Activated CD4-positive, alpha-beta T cell treated with anti-CD3 and anti-CD28 coated beads, Interleukin-2, amount 50 U/mL, for 24 hours (primary cell): ENCODE measurements at places on chromosomes 3 and 15.

- no peak for DNase-seq
These were observed 68.5 kb downstream of the CHSY1 start for GRCh38 chr15:101183226-101183930.

GRCh38 chr15:43132830-43133429, 456 bp upstream of the TMEM62 start:
- no peak for DNase-seq

GRCh38 chr3:40191850-40192448, 117.6 kb upstream of the EIF1B start:
- peak; percentile 40 for DNase-seq

GRCh38 chr3:109631897-109632296, 294.6 kb upstream of the DPPA4 start:
- DNase-seq = no peak

DNA sequence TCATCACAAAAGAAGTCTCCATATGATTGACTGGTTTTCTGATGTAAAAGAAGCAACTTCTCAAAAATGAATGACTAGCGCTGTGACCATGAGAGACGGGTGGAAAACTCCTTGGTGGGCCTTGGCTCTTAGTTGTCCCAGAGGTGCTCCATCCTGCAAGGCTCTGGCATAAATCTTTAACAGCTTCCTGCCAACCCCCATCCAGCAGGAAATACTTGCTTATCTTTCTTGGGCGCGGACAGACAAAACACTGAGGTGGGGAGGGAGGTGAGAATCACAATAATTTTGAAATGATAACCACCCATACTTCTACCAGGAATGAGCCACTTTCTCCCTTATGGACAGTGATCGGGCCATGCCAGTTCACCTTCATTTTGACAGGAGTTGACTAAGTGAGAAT, 128.6 kb downstream of the STT3B start:
- no peak for DNase-seq

DNA sequence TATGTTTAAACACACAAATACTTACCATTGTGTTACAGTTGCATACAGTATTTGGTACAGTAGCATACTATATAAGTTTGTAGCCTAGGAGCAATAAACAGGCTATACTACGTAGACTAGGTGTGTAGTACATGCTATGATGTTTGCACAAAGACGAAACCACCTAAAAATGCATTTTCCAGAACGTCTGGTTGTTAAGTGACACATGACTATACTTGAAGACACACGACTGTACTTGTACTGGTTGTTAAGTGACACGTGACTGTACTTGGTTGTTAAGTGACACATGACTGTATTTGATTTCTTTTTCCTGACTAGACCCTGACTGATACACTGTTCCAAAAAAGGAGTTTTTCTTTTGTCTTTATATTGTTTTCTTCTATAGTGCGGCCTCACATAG, 34.1 kb downstream of the RAB8B start:
- DNase-seq = no peak

DNA sequence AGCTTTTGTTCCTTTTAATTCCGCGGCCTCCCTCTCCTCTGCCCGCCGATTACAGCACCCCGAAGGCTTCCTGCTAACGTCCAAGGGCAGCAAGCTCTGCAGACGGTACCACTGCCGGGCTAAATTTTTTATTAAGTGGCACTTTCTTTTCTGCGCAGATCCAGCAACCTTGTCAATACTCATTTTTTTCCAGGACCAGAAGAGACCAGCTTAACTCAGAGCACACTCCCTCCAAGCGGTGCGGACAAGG, 542 bp upstream of the MEIS2 start:
- no peak for DNase-seq

- DNase-seq = no peak
These were observed 21.3 kb downstream of the MME start for GRCh38 chr3:155101398-155101797.

DNA sequence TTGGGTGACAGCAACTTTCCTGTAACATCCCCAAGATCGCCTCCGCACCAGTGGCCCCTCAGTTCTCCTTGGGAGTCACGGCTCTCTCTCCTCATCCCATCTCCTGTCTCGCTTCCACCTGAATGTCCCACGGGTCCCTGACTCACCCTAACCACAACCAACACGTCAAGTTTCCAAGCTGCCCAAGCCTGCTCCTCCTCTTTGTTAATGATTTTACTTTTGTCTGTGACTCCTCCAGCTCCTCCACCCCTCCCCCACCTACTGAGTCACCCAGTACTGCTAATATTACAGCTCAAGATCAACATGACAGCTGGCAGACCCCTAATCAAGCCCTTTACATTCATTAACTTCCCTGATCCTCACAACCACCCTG, 39.3 kb downstream of the BDH1 start:
- DNase-seq = no peak
